ENCODE measurements at places on chromosomes 11 and 22.

DNA sequence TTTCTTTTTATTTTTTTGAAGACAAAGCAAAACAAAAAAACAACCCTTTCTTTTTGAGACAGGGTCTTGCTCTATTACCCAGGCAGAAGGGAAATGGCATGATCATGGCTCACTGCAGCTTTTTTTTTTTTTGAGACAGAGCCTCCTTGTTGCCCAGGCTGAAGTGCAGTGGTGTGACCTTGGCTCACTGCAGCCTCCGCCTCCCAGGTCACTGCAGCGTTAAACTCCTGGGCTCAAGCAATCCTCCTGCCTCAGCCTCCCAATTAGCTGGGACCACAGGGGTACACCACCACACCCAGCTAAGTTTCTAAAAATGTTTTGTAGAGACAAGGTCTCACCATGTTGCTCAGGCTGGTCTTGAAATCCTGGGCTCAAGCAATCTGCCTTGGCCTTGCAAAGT is 124.6 kb downstream of the ABTB2 start:
- no peak for DNase-seq

GRCh38 chr11:84902445-84902844 is 724.7 kb downstream of the DLG2 start:
- no peak for DNase-seq

DNA sequence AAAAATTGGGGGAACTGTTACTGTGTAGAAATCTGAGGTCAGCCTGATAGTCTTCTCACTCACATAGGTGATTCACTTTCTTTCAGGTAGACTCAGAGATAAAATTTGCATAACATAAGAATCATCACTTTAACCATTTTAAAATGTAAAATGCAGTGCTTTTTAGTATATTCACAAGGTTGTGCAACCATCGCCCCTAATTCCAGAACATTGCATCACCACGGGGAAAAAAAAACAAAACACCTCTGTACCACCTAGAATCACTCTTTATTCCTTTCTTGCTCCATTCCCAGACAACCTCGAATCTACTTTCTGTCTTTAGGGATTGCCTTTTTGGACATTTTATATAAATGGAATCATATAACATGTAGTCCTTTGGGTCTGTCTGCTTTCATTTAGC is 20.9 kb downstream of the CHEK1 start:
- DNase-seq = no peak

- no peak for DNase-seq
Measured at GRCh38 chr22:40726514-40726913, 47.2 kb downstream of the MCHR1 start.

DNA sequence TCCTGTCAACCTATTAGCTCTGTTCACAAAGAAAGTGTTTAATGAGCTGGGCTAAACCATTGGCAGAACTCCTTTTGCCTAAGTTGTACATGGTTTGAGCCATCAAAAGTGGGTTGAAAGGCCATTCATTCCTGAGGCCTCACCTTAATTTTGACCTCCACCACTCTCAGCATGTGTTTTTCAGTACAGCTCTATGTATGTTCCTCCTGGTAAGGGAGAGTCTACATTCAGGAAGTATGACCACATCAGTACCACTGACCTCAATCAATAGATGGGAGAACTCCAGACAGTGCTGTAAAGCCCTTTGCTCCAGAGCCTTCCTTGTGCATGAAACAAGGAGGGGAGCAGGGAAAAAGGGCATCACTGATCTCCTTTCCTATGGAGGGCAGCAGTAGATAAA is 87.8 kb upstream of the CARD18 start:
- no peak for DNase-seq

- DNase-seq = no peak
Measured at GRCh38 chr11:72030472-72031045, 31.9 kb downstream of the IL18BP start.

DNA sequence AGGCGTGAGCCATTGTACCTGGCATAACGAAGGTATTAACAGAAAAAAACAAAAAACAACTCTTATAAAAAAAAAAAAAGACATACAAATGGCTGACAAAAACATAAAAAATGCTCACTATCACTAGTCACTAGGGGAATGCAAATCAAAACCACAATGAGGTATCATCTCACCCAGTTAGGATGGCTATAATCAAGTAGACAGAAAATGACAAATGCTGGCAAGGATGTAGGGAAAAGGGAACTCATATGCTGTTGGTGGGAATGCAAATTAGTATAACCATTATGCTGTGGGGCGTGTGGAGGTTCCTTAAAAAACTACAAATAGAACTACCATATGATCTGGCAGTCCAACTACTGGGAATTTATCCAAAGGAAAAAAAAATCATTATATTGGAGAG is 17.0 kb downstream of the THY1 start:
- no peak for DNase-seq

DNA sequence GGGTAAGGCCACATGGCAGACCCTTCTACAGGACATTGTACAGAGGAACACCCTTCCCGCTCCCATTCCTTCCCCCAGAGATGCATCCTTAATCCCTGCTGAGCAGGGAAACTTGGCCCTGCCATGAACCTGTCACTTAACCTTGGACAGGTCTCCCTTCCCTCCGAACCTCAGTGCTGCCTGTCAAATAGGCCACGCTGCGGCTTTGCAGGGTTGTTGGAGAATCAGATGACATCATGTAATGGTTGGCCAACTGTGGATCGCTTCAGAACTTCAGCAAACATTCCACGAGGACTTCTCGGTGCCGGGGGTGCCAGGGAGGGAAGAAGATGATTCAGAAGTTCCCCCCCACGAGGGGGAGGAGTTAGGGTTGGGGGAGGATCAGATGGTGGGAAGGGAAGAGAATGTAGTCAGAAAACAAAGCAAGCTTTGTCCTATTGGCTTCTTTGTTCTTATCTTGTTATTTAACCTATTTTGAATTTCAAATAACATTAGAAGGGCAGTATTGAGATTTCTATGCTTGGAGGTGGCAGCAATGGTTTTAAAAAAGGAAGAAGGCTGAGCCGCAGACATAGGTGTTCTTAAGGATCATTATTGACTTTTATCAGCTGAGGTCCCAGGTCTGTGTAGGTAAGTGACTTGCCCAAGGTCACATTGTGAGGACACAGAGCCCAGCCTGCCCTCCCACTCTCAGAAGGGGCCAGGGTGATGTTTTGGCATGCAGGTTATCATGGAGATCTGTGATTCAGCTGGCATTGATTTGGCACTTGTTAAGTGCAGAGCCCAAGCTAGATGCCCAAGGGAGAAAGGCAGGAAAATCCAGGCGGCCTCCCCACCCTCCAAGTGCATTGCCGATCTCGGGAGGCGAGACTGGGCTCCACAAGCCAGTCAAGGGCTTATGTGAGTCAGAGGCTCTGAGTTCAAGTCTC is 3.1 kb downstream of the CDC42EP1 start:
- DNase-seq = no peak

GRCh38 chr11:1205987-1206331 is 16.9 kb upstream of the MUC5B start:
- DNase-seq = no peak

DNA sequence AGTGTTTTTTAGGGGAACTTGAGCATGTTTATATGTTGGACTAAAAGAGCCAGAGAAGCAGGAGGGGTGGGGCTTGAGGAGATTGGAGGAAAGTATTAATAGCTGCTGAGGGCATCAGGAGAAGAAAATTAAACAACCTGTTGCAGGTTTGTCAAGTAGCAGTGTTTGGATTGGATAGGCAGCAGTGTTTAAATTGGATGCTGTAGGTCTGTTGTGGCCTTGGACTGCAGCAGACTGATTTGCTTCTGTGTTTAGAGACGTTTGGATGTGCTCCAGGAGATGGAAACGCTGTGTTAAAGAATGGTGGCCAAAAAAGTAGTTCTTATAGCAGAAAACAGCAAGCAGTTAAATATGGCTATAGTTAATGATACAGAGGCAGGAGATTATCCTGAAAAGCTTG is 5.7 kb downstream of the EIF3L start:
- no peak for DNase-seq

- DNase-seq = peak; percentile 27
Measured at GRCh38 chr11:32960553-32961164, 55.0 kb upstream of the DEPDC7 start.

GRCh38 chr11:68436985-68437926 is 23.3 kb upstream of the PPP6R3 start:
- no peak for DNase-seq

DNA sequence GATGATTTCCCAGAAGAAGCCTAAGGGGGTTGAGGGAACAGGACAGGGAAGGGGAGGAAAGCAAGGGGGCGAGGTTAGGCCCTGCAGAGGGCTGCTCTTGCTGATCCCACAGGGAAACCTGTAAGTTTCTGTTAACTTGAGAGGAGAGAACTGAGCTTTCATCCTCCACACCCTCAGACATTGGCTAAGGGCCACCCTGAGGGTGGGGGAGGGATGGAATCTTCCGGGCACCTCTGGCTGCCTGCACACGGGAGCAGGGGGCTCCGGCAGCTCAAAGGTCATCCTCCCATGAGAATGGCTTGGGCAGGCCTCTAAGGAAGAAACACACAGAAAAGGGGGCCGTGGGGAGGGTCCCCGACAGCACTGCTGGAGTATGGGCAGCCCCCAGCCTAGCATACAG is 108.1 kb downstream of the TSPAN18 start:
- DNase-seq = no peak

- no peak for DNase-seq
Measured at GRCh38 chr11:81647374-81647773, 1086.3 kb downstream of the FAM181B start.

- DNase-seq = no peak
Measured at GRCh38 chr11:8327761-8328192, 64.1 kb upstream of the LMO1 start.

GRCh38 chr22:49976439-49977175 is 16.0 kb downstream of the PIM3 start:
- no peak for DNase-seq

DNA sequence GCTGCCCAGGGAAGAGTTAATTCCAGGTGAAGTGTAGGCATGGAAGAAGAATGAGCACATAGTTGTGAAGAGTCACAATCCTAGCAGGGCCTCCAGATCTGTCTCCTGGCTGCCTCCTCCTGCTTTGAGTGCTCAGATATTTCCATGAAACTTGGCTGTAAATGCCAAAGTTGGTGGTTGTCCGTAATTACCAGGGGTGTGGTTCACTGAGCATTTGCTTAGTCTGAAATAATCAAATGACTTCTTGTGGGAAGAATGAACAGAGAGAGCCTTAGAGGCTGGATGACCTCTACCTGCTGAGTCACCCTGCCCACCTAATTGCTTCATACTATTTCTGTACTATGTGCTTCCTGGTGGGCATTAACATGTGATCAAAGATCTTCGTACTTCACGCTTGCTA is 50.9 kb downstream of the APIP start:
- DNase-seq = no peak

DNA sequence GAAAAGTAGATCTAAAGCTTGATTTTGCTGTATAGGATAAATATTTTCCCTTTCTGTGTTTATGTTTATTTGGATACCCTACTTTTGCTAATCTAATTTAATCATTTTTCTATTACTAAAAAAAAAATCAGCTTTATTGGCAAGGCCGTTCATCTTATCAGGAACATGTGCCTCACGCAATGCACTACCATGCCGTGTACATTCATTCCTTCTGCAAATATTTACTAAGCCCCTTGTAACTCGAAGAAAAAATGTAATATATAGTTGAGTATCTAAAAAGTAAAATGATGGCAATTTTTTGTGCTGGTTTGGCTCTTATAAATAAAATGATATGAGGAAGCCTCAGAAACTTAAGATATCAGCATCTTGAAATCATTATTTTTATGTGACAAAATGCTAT is 8.9 kb downstream of the UVRAG start:
- no peak for DNase-seq

DNA sequence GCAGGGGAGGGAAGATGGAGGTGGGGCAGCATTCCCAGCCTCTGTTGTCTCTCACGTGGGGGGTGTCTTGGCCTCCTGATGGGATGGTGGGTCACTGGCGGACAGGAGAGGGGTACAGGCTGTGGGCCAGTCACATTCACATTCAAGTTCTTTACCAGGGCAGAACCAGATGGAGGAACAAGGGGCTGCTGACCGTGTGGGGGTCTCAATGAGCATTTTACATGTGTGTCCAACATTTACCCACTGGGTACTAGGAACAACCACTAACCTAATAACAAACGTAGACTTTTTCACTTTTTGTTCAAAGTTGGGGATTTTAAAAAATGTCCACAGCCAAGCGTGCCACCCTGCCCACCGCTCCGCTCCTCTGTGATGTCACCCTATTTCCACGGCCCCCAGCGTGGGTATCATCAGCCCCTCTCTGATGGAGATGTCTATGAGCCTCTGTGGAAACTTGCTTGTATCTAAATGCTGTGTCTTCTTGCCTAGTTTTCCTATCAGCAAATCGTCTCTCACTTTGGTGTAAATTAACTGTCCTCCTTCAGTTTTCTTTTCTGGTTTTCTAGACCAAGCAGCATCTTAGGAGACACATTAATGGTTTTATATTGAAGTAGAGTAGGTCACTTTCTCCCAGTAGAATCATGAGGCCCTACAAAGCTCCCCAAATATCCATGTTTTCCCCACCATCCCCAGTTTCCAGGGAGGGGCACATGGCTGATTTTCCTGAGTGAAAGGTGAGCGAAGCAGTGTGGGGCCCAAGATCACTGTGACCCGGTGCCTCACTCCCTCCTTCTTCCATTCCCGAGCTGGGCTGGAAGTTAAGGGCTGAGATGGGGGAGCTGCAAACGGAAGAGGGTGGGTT is 936.7 kb downstream of the BRD1 start:
- no peak for DNase-seq

DNA sequence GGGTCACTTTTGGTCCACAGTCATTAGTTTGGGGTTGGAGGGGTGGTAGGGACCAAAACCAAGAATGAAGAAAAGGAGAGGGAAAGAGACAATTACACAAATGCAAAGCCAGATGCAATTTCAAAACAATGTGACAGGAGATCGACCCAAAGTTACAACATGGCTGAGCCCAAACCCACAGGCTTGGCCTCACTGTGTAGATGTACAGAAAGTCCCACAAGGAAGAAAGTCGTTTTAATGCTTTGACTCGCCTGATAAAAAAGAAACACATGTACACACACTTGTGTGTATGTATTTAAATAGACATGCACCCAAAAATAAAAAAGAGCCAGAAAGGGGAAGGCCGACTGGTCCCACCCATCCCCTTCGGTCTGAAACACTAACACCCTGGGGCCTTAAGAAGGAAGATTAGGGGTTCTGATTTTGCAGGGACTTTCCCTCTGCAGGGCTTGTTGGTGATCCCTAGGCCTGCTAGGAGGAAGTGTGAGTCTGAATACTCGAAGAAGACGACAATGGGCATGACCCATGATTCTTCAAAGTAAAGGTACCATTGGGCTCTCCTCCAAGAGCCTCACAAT is 104.1 kb downstream of the ETS1 start:
- DNase-seq = no peak

- no peak for DNase-seq
Measured at GRCh38 chr22:42068291-42068690, 2.3 kb downstream of the NAGA start.

- DNase-seq = no peak
Measured at GRCh38 chr22:26797910-26798309, 140.5 kb downstream of the MIAT start.

GRCh38 chr11:61531044-61531443 is 22.5 kb downstream of the LRRC10B start:
- DNase-seq = no peak

GRCh38 chr11:94793822-94794221 is 25.7 kb downstream of the AMOTL1 start:
- DNase-seq = no peak

Data from NCI-H146 (cell line).